ENCODE measurements at places on chromosomes 5 and 9. TPM values are rescaled to one million over a fixed set of nuclear protein-coding genes. Genes with fewer than 3 reads are reported as not detected.

GRCh38 chr9:7144265-7145046 lies 386.7 kb downstream of the KDM4C start:
- H3K27ac ChIP-seq = no peak overlapping the region
- no peaks in the 10 kb centered on the region for H3K27me3 ChIP-seq
- DNase-seq = no peak
- H3K4me3 ChIP-seq = no peak overlapping the region
- H3K4me1 ChIP-seq = no peaks in the 10 kb centered on the region

GRCh38 chr5:97141031-97141430 lies 1.4 kb downstream of the LIX1 start:
- no peak overlapping the region for H3K27ac ChIP-seq
- H3K4me1 ChIP-seq = no peaks in the 10 kb centered on the region
- H3K36me3 ChIP-seq = no peaks in the 10 kb centered on the region
- DNase-seq = no peak
- H3K27me3 ChIP-seq = no peaks in the 10 kb centered on the region

DNA sequence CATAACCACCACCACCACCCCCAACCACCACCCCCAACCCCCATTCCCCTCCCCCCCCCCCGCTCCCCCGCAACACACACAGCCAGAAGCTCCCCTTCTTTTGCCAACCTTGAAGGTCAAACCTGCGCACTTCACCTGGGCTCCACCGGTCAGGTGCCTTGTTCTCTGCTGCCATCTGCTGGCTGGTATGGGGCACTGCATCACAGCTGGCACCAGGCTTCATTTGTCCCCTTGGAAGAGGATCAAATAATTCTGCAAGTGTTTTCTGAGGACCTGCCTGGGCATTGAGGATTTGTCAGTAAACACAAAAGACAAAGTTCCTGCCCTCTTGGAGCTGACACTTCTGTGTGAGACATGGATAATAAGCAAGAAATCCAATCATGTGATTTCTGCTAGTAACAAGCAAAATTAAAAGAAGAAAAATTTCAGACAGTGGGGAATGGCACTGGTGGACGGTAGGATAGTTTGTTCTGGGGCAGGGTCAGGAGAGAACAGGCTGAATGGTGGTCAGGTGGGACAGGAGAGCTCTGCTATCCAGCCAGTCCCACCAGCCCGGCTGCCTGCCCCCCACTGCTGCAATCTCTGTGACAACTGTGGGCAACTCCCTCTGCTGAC lies 55.6 kb upstream of the LMX1B start:
- no peaks in the 10 kb centered on the region for H3K4me1 ChIP-seq
- H3K27me3 ChIP-seq = no peaks in the 10 kb centered on the region
- H3K36me3 ChIP-seq = no peaks in the 10 kb centered on the region
- H3K27ac ChIP-seq = no peak overlapping the region

The CCL21 gene
- 12.0 TPM for total RNA-seq

- no peak for DNase-seq
- H3K4me1 ChIP-seq = no peaks in the 10 kb centered on the region
- H3K27ac ChIP-seq = peak overlapping the region; percentile 30
- no peaks in the 10 kb centered on the region for H3K36me3 ChIP-seq
- no peak overlapping the region for H3K4me3 ChIP-seq
- no peaks in the 10 kb centered on the region for H3K27me3 ChIP-seq
Observed at GRCh38 chr9:22211588-22212360, 202.7 kb upstream of the CDKN2B start.

GRCh38 chr9:20511686-20512085 lies 110.6 kb downstream of the MLLT3 start:
- no peak overlapping the region for H3K4me3 ChIP-seq
- H3K4me1 ChIP-seq = no peaks in the 10 kb centered on the region
- no peak for DNase-seq

DNA sequence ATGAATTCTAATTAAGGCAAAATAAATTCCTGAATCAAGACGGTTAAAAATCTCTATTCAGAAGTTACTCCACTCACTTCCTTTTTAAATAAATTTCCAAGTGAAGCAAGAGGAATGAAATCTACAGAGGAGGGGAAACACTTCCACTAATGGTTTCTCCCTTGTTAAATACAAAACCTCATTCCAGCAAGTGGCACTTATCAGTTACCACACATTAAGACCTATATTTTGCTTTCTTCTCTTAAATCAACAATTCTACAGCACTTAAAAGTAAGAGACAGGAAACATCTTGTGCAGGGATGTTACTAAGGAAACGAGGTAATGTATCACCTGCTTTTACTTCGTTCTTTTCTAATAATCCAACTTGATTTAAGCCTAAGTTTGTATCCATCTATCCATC lies 172.6 kb downstream of the RAPGEF6 start:
- no peak overlapping the region for H3K27ac ChIP-seq
- H3K36me3 ChIP-seq = peaks cover 8% of the 10 kb centered on the region
- no peaks in the 10 kb centered on the region for H3K4me1 ChIP-seq
- no peak for DNase-seq
- no peaks in the 10 kb centered on the region for H3K27me3 ChIP-seq
- no peak overlapping the region for H3K4me3 ChIP-seq

DNA sequence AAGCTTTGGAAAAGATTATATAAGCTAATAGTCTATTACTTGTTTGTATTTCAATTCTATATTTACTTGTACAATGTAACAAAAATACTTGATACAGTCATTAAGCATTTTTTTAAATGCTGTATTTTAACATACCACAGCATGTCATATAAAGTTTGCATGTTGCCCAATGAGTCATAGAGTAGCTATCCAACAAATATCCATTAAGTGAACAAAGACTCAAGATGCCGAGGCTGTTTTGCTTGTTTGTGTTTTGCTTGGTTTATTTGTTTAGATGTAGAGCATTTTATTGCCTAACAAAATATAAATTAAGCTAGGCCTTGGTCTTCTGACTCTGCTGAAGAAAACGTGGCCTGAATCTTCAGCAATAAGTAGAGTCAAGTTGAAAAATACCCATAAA lies 1584.3 kb upstream of the NUDT12 start:
- DNase-seq = no peak
- H3K36me3 ChIP-seq = no peaks in the 10 kb centered on the region
- H3K27ac ChIP-seq = no peak overlapping the region
- no peaks in the 10 kb centered on the region for H3K27me3 ChIP-seq

GRCh38 chr9:133347515-133347984 lies 381 bp downstream of the MED22 start:
- DNase-seq = peak; percentile 51
- peaks cover 18% of the 10 kb centered on the region for H3K4me1 ChIP-seq
- H3K36me3 ChIP-seq = peaks cover 6% of the 10 kb centered on the region
- H3K27me3 ChIP-seq = no peaks in the 10 kb centered on the region

The SPATA31D3 gene
- total RNA-seq = not detected

- H3K4me1 ChIP-seq = no peaks in the 10 kb centered on the region
- H3K36me3 ChIP-seq = no peaks in the 10 kb centered on the region
- no peak overlapping the region for H3K4me3 ChIP-seq
- H3K27ac ChIP-seq = no peak overlapping the region
Observed at GRCh38 chr5:2801577-2802525, 50.4 kb upstream of the IRX2 start.

DNA sequence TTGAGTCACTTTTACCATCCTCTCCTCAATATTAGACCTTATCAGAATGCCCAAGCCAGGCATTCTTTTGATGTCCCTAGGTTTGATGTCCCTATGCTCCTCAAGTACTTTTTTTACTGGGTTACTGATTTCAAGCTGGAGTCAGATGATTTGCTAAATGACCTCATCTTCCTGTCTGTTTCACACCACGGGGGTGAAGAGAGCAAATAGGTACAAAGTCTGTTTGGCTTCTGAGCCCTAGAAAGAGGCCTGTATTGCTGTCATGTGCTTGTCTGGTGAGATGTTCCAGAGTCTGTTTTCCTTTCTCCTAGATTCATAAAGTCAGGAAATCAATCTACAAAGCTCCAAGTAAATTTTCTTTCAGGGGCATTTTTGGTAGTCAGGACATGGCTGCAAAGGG lies 12.7 kb upstream of the DAB2 start:
- no peak overlapping the region for H3K27ac ChIP-seq
- no peaks in the 10 kb centered on the region for H3K4me1 ChIP-seq
- H3K27me3 ChIP-seq = no peaks in the 10 kb centered on the region
- H3K4me3 ChIP-seq = no peak overlapping the region

- no peak for DNase-seq
- H3K4me3 ChIP-seq = no peak overlapping the region
- no peaks in the 10 kb centered on the region for H3K27me3 ChIP-seq
- H3K36me3 ChIP-seq = no peaks in the 10 kb centered on the region
Observed at GRCh38 chr5:79590396-79590999, 21.7 kb upstream of the TENT2 start.

The FBXW2 gene
- 44.9 TPM for total RNA-seq

The PCDHB13 gene
- total RNA-seq = 4.8 TPM

GRCh38 chr9:109323771-109324170 lies 2.9 kb upstream of the EPB41L4B start:
- H3K27me3 ChIP-seq = no peaks in the 10 kb centered on the region
- H3K36me3 ChIP-seq = no peaks in the 10 kb centered on the region
- H3K4me3 ChIP-seq = no peak overlapping the region

The SPINK4 gene
- total RNA-seq = not detected

The ARSK gene
- 11.4 TPM for total RNA-seq

DNA sequence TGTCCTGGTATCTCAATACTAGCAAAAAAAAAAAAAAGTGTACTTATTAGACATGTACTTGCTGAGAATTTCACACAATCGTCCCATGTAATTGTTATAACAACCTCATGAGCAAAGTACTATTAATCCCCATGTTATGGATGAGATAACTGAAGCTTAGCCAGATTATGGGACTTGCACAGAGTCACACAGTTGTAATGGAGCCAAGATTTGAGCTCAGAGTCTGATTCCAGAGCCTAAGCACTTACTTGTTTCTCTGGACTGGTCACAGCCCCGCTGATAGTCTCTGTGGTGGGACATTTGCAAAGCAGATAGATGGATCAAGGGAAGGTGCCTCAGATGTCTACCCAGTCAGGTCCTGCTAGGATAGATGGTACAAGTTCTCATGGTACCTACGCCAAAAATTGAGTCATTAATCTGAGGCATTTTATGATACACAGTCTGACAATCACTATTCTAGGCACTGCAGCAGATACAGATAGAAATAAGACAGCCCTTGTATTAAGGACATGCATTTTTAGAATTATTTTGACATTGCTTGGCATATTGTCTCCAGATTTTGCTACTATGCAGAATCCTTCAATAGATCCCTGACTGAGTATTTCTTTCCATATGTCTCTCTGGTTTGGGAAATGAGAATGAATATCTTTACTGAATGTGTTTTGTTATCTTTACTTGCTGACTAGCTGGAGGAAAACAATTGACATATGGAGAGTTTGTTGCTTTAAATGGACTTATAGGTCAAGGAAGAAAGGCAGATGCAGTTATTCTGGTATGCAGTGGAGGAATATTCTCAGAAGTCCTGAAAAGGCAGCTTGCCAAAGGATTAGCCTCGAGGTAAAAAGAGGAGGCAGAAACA lies 149.5 kb downstream of the ADAMTSL1 start:
- no peak overlapping the region for H3K27ac ChIP-seq
- no peaks in the 10 kb centered on the region for H3K27me3 ChIP-seq
- H3K36me3 ChIP-seq = no peaks in the 10 kb centered on the region
- peaks cover 4% of the 10 kb centered on the region for H3K4me1 ChIP-seq

DNA sequence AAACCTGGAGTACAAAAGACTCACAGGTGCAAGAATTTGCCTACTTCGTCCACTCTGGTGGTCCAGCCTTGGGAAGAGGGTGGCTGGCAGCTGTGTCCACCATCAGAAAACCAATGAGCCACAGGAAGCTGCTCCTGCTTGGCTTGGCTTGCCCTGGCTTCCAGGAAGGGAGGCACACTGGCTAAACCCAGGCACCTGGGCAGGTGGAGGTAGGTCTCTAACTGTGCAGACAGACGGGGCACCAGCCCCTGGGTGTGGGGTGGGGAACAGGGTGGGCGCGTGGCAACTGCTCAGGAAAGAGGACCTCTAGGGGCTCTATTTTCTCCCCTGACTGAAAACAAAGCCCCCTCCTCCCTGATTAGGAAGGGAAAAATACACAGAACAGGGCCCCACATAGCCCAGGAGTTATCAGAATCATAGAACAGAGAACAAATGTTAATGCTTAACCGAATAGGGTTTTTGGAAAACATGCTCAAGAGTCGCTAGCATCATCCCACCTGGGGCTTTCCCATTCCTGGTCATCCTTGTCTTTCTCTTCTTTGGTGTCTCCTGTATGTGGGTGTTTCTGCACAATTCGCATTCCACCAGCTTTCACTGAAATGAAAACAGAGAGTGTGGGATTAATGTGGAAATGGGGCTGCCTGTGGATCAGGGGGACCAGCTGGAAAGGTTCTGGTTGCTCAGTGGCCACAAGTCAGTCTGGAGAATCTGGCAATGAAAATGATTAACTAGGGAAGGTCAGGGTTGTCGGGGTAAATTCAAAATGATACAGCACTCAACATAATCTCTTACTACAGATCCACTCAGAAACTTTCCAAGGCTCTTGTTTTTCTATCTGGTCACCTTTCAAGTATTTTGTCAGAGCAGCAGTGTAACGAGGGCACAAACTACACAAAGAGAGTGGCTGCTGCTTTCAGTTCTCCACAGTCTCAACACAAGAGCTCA lies 13.1 kb downstream of the DAP start:
- no peak overlapping the region for H3K27ac ChIP-seq
- no peaks in the 10 kb centered on the region for H3K4me1 ChIP-seq
- H3K4me3 ChIP-seq = no peak overlapping the region
- no peaks in the 10 kb centered on the region for H3K36me3 ChIP-seq

DNA sequence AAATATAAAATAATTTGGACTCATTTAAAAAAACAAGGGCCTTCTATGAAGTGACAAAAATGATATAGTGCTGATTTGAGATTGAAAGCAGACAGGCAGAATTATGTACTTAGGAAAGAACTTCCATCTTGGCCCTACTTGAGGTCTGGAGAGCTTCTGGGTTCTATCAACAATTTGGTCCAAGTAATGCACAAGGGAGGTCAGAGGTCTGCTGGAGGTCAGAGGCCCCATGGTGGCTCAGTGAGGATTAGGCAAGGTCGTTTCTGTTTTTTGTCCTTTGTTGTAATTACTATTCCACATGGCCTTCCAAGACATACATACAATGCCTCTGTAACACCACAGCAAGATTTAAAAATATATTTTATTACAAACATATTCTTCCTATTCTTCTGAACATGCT lies 37.2 kb downstream of the NUDT12 start:
- no peak for DNase-seq
- H3K27ac ChIP-seq = no peak overlapping the region
- H3K36me3 ChIP-seq = no peaks in the 10 kb centered on the region
- H3K4me1 ChIP-seq = no peaks in the 10 kb centered on the region
- H3K4me3 ChIP-seq = no peak overlapping the region

The LTC4S gene
- total RNA-seq = 3.8 TPM

DNA sequence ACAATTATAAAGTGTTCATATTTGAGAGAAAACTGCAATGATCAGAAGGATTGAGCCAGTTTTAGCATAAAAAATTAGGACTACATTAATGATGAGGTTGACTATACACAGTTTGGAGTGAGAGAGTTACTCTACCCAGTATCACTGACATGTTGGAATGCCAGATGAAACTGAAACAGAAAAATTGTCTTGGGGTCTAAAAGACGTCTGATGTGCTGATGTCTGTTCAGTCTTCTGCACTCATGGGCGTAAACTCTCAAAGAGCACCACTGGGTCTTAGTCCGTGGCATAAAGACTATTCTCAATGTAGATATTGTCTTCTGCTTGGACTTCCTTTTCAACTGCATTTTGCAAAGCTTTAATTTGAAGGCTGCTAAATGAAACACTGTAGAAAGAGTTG lies 29.5 kb downstream of the HAVCR1 start:
- no peaks in the 10 kb centered on the region for H3K36me3 ChIP-seq
- no peaks in the 10 kb centered on the region for H3K4me1 ChIP-seq
- no peak for DNase-seq

GRCh38 chr5:170528976-170529375 lies 25.2 kb downstream of the KCNIP1 start:
- DNase-seq = no peak
- H3K4me3 ChIP-seq = no peak overlapping the region
- H3K36me3 ChIP-seq = no peaks in the 10 kb centered on the region

GRCh38 chr5:164672931-164673694 lies 1167.7 kb downstream of the MAT2B start:
- H3K27me3 ChIP-seq = no peaks in the 10 kb centered on the region
- H3K4me1 ChIP-seq = no peaks in the 10 kb centered on the region
- no peaks in the 10 kb centered on the region for H3K36me3 ChIP-seq
- H3K27ac ChIP-seq = no peak overlapping the region
- H3K4me3 ChIP-seq = no peak overlapping the region

Data from breast epithelium (tissue), 4 donors.